ENCODE measurements at places on chromosomes 1 and 21.

GRCh38 chr21:25467896-25468295 lies 139.4 kb downstream of the MRPL39 start:
- peak; percentile 35 for DNase-seq

GRCh38 chr1:161096015-161096414 lies 2.1 kb upstream of the KLHDC9 start:
- no peak for DNase-seq

DNA sequence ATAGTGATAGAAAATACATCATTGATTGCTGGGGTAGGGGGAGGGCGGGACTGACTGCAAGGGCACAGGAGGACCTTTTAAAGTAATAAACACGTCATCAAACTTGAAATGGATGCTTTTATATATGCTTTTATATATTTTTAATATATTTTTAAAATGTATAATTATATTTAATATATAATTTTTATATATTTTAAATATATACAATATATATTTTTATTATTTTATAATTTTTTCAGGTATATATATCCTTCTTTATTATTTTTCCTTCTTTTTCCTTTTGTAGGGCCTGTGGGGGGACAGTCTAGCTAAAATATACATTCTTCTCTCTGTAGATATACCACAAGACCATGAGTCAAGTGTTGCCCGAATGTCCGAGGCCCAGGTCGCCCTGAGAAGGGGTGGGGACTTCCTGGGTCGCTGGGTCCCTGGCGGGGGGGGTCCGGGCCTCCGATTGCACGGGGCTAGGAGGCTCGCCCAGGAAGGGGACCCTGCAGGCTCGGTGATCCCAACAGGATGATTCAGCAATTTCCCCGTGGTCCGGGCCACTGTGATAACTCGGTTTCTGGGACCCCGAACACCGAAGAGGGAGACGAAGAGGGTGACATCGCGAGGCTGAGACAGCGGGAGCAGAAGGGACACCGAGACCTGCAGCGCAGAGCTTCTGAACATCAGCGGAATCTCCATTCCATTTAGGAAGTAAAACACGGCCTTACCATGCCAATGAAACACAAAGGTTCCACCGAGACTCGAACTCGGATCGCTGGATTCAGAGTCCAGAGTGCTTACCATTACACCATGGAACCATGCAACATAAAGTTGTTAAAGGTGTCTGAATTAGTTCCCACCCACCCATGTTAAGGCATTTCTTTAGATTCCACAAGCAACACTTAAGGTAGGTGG lies 112.5 kb upstream of the NBPF11 start:
- peak; percentile 42 for DNase-seq

- peak; percentile 61 for DNase-seq
Measured at GRCh38 chr1:151060007-151060656, at the start of gene MLLT11. Gene MLLT11, plus strand, starts transcription at chr1:151060397. Its CDS starts 6,828 bp downstream, at chr1:151067225.

Data from MCF 10A (cell line).